ENCODE measurements at places on chromosomes 2 and 18.

- DNase-seq, result no peak
These were observed 87.8 kb downstream of the MAP2 start for GRCh38 chr2:209511637-209512036.

DNA sequence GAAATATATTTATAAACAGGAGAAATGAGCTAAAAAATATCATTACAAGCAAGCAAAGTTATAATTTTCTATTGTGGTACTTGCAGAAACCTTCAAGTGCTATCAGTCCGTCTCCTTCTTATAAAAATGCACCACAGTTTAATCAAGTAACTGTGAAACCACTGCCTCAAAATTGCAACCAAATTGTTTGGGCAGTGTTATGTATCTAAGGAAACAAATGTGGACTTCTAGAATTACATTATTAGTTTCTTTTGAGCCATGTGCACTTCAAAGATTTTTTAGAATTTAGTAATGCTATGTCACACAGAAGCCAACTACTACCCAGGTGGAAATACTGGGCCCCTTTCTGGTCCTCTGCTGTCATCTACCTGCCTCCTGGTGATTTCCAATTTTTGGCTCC, 495.6 kb downstream of the NYAP2 start:
- peak; percentile 29 for DNase-seq

DNA sequence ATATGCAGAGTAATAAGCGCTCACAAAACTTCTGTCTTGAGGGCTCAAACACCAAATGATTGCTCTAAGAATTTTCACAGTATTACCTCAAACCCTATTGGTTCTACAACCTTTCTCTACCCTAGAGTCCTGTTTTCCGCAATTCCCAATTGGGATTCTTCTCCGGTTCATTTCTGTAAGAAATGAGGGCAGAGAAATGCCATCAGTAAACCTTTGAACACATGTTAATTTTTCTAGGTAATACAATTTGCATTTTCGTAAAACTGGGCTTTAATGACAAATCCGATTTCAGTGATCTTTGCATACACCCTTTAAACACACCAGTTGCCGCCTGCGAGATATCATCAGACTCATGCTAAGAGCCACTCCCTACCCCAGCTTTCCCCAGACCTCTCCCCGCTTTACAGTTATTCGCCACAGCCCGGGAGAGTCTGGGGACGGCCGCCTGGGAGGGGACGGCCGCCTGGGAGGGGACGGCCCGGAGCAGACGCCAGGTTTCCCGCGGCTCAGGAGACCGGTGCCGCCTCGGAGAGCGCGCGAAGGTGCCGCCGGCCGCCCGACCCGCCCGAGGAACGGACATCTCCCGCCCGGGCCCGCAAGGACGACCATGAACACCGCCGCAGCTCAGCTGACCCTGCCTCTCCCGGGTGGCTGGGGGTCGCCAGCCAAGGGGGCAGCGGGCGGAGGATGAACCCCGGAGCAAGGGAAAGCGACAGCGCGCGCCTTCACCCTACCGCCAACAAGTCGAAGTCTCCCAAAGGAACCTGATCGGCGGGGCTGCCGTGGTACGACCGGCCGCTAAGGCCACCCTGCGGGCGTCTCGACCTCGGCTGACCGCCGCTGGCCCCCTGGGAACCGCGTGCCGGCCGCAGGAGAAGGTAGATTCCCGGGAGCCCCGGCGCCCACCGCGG, 463 bp downstream of the SMC6 start:
- DNase-seq, result peak; percentile 22

- no peak for DNase-seq
These were observed 51.9 kb upstream of the NAB1 start for GRCh38 chr2:190596993-190597392.

DNA sequence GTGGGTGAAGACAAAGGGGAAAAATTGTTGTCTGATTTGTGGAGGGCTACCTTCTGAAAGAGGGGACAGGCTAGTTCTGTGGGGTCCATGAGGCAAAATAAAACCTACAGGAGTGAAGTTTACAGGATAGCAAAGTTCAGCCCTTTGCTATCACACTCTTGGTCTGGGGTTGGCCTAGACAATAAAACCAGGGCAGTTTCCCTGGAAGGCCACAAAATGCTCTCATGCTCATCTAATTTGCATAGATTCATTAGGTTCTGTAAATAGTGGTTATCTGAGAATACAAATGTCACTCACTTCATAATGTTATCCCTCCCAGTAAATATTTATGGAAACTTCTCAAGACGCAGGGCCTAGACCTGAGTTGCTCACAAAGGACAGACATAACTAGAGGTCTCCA, 63.6 kb downstream of the INSIG2 start:
- DNase-seq, result no peak

- DNase-seq, result no peak
These were observed 54.0 kb upstream of the PGAP1 start for GRCh38 chr2:196980473-196980872.

- DNase-seq, result no peak
These were observed 6.8 kb downstream of the ESPNL start for GRCh38 chr2:238106698-238107524.

DNA sequence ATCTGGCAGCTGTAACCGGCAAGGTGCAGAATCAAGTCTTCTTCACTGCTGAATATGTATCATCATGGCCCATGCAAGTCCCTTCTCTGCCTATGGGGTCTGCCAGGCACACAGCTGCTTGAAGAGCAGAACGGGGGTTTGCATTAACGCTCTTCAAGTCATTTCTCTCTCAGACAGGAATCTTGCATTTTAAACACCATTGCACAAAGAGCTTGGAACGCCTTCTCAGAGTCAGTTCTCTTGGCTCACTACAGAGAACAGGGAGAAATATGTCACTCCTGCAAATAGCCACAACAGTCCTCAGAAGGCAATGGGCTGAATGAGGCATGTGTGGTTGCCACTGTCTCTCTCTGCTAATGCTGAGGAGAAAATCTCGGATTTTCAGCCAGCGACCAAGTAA, 2173.5 kb upstream of the PIK3C3 start:
- no peak for DNase-seq

DNA sequence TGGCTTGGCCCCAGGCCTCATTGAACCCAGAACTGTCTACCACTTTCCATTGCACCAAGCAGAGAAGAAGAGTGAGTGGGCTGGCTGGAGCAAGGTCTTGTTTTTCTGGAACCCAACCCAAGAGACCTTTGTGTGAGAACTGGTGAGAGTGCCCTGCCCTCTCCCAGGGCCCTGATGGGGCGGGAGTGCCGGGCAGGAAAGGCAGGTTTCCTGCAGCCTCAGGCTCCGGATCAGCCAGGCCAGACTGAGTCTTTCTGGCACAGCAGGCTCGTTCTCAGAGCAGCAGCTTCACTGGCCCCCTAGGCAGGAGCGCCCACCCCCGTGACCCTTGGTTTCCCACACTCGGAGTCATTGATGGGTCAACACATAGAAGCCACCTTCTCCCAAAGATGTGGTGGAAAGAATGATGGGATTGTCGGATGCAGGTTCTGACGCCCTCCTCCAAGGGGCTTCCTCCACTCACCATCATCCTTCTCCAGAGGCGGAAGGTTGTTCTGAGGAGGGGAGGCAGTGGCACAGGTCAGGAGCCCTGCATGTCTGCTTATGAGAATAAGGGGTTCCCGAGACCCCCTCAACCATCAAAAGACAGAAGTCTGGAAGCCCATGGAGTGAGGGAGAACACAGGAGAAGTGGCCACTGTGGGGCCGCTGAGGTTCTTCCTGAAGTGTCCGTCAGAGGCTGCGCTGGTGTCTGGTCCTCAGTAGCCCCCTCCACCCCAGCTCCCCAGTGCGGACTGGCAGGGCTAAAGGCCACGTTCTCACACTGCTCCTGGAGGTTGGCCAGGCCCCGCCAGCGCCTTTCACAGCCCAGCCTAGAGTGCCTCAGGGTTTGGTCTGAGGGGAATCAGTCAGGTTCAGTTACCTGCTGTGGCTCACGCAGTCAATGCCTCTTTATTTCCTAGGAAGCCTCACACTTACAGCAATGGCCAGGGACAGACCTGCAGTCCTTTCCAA, 62.8 kb upstream of the LAPTM4A start:
- DNase-seq, result no peak

- DNase-seq, result peak; percentile 50
These were observed 29.5 kb downstream of the RAB31 start for GRCh38 chr18:9737472-9738121.

DNA sequence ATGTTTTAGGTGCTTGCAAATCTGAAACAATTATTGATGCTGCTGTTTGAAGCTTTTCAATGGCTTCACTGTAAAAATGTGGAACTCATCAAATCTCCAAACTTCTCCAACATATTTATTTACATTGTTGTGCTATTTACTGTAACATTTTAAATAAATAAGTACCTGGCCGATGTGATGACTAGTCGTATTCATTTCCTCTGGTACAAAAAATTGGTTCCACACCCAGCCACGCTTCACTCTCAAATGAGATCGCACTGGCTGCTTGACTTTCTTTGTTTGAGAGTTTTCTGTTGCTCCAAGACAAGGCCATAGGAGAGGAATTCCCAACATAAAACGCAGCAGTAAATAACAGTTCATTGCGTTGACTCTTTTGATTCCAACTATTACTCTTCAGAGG, 32.0 kb downstream of the CDH19 start:
- DNase-seq, result no peak

GRCh38 chr18:59044855-59045254, 94.8 kb upstream of the SEC11C start:
- DNase-seq, result no peak

- DNase-seq, result no peak
These were observed 155.1 kb downstream of the SS18 start for GRCh38 chr18:25935356-25935755.

DNA sequence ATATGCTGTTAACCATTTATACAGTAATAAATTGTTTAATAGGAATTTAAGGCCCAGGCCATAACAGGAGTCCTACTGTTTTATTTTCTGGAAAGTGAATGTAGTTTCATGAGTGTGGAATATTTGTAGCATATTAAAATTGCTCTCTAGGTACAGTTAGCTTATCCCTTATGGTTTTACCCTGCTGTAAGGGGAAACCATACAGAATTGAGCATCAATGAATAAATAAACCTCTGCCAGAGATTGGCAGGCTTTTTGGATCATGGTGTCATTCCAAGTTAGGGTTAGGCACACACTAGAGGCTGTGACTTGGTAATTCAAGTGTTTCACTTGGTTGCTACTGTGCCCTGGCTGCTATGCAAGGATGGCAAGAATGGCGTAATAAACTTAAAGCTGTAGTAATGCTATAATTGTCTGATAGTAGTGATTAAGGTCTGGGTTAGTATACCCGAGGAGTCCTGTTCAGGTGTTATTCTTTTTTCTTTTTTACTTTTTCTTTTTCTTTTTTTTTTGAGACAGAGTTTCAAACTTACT, 30.4 kb downstream of the BMPR2 start:
- no peak for DNase-seq

- DNase-seq, result no peak
These were observed 45.6 kb upstream of the SALL3 start for GRCh38 chr18:78934003-78934402.

GRCh38 chr2:101466426-101466825, 8.5 kb downstream of the RFX8 start:
- no peak for DNase-seq

DNA sequence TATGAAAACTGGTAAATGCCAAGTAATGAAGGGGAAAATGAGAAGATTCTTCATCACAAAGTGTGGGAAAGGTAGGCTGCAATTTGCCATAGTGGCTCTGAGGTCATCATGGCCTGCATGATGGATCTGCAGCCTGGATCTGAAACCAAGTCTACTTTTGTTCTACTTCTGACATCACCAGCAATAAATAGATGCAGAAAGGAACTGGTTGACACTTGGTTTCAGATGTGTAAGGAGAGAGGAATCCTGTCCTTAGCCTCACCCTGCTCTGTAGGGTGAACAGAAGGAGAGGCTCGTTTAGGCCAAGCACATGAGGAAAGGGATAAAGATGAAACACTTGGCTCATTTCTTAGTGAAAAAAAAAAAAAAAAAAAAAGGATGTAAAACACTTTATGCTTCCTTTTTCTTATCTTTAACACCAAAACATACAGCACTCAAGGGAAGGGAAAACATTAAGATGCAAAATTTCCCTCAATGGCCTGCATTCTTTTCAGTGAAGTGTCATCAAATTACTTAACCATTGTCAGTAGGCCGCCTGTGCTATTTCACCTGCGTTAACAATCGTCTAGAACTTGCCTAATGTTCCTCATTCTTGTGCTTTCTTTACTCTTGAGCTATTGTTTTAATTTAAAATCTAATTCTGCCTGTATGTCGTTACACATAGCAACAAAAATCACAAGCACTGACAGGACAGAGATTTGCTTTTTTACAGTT, 3.9 kb downstream of the NEB start:
- DNase-seq, result peak; percentile 57

DNA sequence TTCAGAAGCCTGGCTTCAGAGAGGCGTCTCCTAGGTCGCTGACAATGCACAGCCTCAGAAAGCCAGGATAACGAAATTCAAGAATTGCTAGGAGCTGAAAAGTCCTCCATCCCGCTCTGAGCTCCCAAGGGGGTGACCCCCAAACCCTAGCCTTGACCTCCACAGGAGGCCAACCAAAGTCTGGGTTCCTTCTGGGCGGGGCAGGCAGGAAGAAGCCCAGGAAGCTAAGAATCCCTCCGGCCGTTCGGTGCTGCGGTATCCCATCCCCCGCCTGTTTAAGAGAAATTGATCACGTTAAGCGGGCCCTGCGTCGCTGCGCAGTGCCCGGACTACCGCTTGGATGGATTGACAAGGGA, 2.5 kb upstream of the OSR1 start:
- no peak for DNase-seq

DNA sequence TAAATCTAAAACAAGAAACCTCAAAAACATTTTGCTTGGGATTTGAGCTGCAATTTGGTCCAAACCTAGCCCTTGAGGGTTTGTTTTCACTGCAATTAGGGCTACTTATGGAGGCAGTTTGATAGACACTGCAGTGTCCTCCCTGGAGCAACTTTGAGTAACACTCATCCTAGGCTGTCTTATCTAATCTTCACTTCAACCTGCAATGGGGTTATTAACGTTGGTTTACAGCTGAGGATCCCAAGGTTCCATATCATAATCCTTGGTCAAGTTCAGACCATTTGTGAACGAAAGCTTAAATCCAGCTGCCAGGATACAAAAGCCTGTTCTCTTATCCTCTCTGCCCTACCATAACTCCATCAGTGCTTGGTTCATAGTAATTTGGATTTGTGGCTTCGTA, 2.5 kb downstream of the ANXA4 start:
- no peak for DNase-seq

DNA sequence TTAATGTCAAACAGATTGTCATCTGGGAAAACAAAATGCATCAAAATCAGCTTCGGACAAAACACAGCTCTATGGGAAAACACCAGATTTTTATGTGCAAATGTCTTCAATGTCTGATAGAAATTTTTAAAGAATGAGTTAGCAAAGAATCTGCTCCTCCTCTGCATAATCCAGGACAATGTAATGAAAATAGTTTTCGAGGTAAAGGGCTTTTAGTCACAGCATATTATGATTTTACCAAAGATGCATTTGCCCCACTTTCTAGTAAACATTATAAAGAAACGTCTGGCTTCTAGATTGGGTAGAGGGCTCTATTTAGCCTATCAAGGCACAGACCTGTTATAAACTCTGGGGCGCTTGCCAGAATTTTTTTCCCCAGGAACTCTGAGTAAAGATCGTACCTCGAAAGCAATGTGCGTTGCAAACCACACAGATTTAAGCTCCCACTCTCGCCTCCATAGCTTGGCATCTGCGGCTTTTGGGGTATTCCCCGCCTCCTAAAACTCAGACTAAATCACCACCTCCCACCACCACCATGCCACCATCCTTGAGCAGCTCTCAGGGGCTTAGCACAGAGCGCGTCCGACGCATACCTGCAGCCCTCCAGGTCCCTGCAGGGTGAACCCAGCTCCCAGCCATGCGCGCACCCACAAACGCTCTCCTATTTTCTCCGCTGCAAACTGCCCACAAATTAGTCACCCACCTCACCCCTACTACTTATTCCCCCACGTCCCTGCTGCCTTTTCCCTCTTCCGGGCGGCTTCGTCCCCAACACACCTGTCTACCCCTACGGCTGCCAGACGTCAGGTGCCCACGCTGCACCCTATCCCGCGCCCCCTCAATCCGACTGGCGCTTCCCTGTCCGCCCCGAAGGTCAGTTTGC, 829 bp downstream of the ACVR1C start:
- peak; percentile 28 for DNase-seq

Measured in fibroblast of skin of right quadriceps (primary cell).